T follicular helper cell (primary cell): ENCODE measurements at places on chromosomes 2 and 18.

GRCh38 chr2:37985333-37985732 is 60.2 kb downstream of the RMDN2 start:
- no peak for DNase-seq

GRCh38 chr2:225501022-225501421 is 101.5 kb downstream of the NYAP2 start:
- no peak for DNase-seq

- no peak for DNase-seq
These were observed 59.6 kb downstream of the CSRNP3 start for GRCh38 chr2:165529130-165529529.

DNA sequence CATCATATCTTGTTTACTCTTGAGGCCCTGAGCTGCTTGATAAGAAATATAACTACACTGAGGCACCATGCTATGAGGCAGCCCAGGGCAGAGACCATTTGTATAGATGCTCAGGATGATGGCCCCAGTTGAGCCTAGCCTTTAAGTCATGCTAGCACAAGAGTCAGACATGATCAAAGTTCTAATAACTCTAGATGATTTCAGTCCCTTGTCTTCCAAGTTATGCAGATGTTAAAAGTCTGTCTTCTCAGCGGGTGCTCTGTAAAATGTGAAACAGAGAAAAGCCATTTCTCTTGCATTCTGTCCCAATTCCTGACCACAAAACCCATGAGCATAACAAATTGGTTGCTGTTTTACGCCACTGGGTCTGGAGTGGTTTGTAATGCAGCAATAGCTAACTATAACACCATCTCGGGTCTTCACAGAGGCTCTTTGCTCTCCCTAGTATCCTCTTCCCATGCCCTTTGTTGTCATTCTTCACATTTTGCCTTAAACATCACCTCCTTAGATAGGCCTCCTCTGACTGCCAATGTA is 49.6 kb downstream of the NXPH2 start:
- DNase-seq, result no peak

- no peak for DNase-seq
These were observed 2.1 kb downstream of the SERPINB8 start for GRCh38 chr18:63972002-63972376.

- DNase-seq, result no peak
These were observed 240.3 kb downstream of the LRATD1 start for GRCh38 chr2:14872779-14873325.

GRCh38 chr2:68365087-68365486 is at the start of gene PLEK:
Gene PLEK, plus strand, starts transcription at chr2:68365282. Its CDS starts 70 bp downstream, at chr2:68365352.
- no peak for DNase-seq

- no peak for DNase-seq
These were observed 6.4 kb downstream of the TMEM182 start for GRCh38 chr2:102768253-102768652.

- no peak for DNase-seq
These were observed 324.4 kb upstream of the CELF4 start for GRCh38 chr18:37889963-37890362.

- no peak for DNase-seq
These were observed 14.1 kb downstream of the MRO start for GRCh38 chr18:50805732-50806131.

DNA sequence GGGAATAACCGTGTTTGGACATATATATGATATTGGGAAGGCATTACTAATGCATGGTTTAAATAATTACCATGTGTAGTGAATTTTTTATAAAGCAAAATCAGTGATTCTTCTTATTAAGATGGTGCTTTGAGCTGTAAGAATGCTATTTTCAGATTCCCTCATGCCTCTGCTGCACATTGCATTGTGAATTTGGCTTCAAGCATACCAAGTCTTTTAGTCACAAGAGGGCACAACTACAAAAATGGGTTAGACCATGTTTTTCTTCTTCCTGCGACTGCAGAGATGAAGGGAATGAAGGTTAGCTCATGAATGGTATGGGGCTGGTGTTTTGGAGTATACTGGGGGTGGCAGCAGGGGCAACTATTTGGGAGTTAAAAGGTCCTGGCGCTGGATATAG is 320.1 kb downstream of the SLC4A3 start:
- DNase-seq, result no peak

DNA sequence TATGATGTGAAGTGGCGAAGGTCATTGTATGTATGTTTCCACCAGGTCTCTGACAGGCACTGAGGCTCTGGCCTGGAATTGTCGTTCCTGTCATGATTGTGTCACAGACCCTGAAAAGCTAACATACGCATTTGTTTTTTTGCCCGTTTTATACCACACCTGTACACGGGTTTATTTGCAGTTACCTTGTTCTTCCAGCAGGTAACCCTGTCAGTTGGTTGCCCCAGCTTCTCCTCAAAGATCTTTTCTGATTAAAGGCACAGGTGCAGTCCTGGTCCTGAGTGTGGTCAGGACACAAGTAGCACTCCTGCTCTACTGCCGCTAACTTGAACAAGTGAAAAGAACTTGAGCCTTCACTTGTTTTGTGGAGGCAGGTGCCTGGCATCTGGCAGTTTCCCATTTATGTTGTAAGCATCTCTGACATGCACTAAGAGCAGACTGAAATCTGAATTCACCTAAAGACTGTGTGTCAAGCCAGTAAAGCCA is 19.9 kb downstream of the CD8A start:
- no peak for DNase-seq

GRCh38 chr2:190607014-190607597 is 41.8 kb upstream of the NAB1 start:
- no peak for DNase-seq

DNA sequence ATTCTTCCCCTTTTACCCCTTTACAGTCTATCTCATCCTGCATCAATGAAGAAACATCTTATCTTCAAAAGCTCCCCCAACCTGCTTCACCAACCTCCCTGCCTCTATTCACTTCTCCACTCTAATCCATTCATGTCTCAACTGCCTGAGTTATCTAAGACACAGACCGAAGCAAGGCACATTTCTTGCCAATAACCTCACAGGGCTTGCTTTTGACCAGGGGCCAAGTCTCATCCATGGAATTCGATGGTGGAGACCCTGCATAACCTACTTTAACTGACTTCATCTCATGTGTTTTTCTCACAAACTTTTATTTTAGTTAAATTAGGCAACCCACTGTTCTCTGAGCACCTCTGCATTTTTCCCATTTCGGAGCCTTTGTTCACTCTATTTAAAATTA is 69.7 kb downstream of the MYCN start:
- DNase-seq, result no peak

GRCh38 chr2:150487537-150488429 is at the start of gene RND3:
Gene RND3, minus strand, starts transcription at chr2:150487667. Its CDS starts 250 bp downstream, at chr2:150487417.
- DNase-seq, result no peak

GRCh38 chr2:235211056-235211455 is 259.2 kb downstream of the SH3BP4 start:
- no peak for DNase-seq
